ENCODE measurements at places on chromosomes 12 and 14. TPM values are rescaled to one million over a fixed set of nuclear protein-coding genes. Genes with fewer than 3 reads are reported as not detected.

DNA sequence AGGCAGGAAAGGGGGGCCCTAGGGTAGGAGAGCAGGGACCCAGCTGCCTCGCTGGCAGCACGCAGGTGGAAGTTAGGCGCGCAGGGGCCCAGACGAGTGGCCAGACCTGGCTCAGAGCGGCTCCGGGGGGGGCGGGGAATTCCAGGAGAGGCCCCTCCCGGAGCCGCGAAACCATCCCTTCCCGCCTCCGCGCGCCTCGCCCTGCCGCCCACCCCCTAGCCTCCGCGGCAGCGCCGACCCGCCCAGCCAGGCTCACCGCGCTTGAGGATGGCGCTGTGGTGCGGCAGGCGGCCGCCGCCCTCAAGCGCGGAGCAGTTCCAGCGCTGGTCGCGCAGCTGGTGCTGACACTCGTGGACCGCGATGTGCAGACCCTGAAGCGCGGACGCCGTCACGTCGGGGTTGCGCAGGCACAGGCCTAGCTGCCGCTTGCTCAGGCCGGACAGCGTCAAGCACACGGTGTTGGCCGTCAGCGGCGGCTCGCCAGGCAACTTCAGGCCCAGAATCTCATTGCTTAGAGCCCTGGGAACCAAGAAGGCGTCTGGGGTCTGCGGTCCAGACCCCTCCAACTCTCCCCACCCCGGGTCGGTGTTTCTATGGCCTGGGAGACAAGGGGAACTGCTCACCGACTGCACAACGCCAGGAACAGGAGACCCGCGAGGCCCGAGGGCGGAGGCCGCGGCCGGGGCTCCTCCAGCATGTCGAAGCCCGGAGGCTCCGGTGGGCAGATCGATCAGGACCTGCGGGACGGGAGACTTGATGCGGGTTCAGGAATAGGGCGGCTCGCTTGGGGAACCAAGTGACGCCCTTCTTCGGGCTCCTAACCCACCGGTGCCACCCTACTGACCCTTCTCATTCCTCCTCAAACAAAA lies 1.5 kb downstream of the WNT10B start:
- no peak for DNase-seq

GRCh38 chr12:5988088-5988487 lies 43.0 kb upstream of the ANO2 start:
- no peak for DNase-seq

GRCh38 chr12:53251477-53252348 lies 16.4 kb upstream of the ESPL1 start:
- peak; percentile 61 for DNase-seq

DNA sequence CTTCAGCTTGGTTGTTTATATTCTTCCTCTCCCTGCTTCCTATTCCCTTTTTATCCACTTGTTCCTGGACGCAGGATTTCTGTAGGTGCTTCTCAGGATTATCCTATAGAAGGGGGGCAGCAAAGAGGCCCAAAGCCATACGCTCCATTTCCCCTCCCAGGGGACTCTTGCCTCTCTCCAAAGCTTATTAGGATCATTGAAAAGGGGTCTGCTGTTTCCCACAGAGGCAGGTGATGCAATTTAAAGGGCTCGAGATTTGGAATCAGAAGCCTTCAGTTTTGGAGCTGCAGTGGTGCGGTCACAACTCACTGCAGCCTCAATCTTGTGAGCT lies 31.5 kb upstream of the SYNDIG1L start:
- DNase-seq, result no peak

DNA sequence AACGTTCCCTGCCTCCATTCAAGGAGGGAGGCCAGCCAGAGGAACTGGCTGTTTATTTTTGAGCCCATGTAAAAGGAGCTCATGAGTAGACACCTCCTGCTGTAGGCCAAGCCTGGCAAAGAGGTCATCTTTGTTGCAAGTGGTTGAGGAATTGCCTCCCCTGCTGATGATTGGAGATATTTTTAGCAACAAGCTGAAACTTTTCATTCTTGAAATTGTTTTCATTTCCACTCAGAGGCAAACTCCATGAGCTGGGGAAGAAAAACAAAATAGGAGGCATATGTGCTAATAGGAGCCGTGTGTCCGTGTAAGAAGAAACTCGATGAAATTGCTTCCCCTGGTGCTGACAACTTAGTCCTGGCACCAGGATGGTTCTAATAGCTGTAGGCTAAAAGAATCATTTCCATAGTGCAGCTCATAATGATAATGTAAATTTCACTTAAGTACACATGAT lies 440.1 kb upstream of the FAR2 start:
- DNase-seq, result no peak

- peak; percentile 68 for DNase-seq
These were observed 18.0 kb upstream of the CACNA1C start for GRCh38 chr12:2034633-2035430.

DNA sequence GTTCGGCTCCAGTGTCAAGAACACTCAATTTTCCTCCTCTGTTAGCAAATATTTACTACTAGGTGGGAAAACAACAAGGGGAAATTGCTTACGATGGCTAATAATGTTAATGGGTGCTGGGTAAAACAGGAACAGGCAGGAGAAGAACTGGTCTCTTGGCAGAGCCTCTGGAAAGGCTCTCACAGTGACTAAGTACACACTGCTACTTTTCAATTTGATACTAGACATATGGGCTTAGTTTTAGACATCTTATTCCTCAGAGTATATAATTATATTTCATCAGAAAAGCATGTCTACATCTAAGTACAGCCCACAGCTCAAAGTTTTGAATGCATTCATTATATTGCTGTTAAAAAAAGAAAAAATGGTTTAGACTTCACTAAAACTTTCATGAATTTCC lies 65.4 kb upstream of the SAV1 start:
- DNase-seq, result no peak

DNA sequence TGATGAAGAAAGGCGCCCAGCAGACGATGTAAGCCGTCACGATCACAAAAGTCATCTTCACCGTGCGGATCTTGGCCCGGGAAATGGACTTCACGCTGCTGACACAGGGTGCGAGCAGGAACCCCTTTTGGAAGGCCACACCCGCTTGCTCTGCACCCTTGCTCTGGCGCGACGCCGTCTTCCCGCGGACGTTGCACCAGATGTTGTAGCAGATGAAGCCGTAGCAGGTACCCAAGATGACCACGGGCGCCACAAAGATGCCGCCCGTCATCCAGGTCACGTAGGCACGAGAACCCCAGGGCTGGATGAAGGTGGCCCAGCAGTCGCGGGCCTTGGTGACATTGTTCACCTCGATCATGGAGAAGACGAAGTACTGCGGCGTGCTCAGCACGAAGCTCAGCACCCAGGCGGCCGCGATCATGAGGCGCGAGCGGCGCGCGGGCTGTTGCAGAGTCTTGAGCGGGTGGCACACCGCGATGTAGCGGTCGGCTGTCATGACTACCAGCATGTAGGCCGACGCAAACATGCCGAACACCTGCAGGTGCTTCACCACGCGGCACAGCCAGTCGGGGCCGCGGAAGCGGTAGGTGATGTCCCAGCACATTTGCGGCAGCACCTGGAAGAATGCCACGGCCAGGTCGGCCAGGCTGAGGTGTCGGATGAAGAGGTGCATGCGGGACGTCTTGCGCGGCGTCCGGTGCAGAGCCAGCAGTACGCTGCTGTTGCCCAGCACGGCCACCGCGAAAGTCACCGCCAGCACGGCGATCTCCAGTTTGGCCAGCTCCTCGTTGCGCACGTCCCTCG lies 890 bp downstream of the AVPR1A start:
- DNase-seq, result no peak

GRCh38 chr14:30813216-30813615 lies 61.1 kb upstream of the COCH start:
- DNase-seq, result no peak

DNA sequence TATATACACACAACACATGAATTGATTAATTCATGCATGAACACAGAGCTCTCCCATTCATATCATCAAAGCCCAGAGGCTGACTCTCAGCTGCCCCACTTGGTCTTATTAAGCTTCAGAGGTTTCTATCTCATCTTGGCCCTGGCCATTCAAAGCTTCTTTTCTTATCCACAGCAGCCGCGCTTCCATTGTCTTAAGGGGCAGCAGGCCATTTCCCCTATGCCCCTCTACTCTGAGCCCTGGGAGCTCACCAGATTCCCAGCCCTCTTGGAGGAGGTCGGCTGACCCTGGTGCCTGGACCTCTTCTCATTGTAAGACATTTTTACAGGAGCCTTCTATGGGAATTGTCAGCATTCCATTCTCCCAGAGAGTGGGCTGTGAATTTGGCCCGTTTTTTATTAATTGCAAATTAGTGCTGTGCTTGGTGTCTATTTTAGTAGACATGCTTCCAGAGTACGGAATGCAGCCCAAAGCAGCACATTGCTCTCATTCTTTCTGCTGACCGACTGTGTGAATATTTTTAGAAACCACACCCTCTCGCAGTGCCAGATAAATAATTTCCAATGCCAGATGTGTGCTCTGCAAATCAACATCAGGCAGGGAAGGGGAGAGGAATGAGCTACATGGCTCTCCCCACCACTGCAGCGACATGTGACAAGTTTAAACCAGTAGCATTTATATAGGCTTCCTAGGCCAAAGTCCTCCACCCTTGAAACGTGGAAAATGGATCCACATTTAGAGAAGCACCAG lies 58.5 kb downstream of the NUAK1 start:
- DNase-seq, result no peak

The ARHGEF25 gene
- 5.7 TPM for total RNA-seq

The C14orf132 gene
- 5.0 TPM for total RNA-seq

GRCh38 chr12:42156232-42156631 lies 11.6 kb upstream of the GXYLT1 start:
- no peak for DNase-seq

The ART4 gene
- not detected for total RNA-seq

The LUM gene
- total RNA-seq, result not detected

DNA sequence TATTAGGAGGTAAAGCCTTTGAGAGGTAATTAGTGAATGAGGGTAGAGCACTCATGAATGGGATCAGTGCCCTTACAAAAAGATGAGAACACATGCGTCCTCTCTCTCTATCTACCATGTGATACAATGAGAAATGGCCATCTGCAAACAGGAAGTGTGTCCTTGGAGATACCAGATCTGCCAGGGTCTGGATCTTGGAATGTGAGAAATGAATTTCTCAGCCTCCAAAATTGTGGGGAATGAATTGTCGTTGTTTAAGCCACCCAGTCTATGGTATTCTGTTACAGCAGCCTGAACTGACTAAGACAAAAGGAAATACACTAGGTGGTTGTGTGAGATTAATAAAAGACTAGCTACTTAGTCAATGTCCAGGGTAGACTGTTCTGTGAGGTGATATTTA lies 366.6 kb downstream of the NELL2 start:
- DNase-seq, result peak; percentile 44

GRCh38 chr12:76047742-76048141 lies 16.2 kb upstream of the PHLDA1 start:
- DNase-seq, result no peak

GRCh38 chr12:79761341-79761740 lies 70.6 kb upstream of the PAWR start:
- no peak for DNase-seq

GRCh38 chr12:72133497-72134055 lies 138.6 kb upstream of the TRHDE start:
- DNase-seq, result peak; percentile 15

- no peak for DNase-seq
These were observed 17.9 kb upstream of the RCOR1 start for GRCh38 chr14:102574281-102575159.

The RNU6-8 gene
- total RNA-seq, result not detected

DNA sequence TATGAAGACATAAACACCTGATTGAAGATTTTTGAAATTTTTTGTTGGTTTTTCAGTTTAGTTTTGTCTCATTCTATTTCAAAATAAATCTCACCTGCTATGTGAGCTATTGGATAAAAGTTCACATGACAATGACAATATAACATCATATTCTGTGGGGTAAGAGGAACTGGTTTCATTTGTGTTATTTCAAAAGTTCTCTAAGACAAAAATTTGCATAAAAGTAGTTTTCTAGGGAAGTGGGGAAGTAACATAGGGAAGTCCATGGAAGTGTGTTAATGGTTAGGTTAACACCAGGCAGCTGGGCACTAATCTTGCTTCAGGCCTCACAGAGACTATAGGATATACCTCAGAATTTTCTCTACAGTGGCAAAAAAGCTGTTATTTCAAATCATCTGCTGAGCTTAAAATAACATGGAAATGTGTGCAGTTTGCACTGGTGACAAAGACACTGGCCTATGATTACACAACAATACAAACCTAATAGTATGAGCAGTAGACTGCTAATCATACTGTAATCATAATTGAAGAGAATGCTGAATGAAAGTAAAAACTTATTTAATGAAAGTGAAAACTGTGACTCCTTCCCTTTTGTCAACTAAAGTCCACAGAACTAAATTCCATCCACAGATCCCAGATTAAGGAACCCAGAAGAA lies 710.6 kb upstream of the TMEM132C start:
- no peak for DNase-seq

The DIO2 gene
- 0.90 TPM for total RNA-seq

DNA sequence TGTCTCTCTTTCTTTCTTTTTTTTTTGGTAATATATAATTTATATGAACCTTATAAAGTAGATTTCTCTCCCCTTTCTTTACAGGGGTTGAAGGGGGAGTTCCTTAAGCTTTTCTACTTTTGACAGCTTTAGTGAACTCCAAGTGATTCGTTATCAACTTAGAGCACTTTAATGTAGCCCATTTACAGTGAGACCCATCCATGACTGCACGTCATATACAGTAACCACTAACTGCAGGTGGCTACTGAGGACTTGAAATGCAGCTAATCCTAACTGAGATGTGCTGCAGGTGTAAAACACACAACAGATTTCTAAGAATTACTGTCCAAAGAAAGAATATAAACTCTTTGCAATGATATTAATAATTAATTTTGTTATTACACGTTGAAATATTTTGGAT lies 582 bp downstream of the LRRIQ1 start:
- no peak for DNase-seq

DNA sequence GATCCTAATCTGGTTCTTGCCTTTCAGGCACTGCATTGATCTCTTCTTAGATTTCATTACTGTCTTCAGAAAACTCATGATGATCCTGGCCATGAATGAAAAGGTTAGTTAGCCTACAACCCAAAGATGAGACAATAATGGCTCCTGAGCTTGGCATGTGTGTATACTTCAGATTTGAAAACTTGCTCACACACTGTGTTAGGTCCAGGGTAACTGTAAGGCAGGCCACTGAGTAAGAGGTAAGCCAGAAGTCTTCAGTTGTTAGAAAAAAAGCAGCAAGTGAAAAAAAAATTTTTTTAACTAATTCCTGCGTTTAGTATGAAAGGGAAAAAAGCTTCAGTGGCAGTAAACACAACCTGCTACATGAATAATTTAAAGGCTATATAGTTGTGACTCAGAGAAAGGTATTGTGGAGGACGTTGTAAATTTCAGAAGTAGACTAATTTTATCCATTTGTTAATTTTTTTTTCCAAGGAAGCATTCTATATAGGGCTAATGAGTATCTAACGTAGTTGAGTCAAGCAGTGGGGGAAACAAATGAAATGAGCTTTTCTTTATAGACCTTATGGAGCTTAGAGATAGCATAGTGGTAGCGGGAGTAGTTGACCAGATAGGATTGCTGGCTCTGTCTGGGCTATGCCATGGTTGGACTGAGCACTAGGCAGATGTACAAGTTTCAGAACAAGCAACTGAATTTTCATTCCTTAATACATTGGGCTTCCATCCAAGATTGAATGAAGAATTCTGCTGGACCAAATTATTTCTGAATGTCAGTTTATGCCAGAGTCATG lies 20.5 kb downstream of the TMBIM6 start:
- DNase-seq, result no peak

Data from HT1080 (cell line).